IMR-90 (cell line): ENCODE measurements at places on chromosomes 13 and 19. TPM values are rescaled to one million over a fixed set of nuclear protein-coding genes. Genes with fewer than 3 reads are reported as not detected.

TNFRSF19 gene
- total RNA-seq, result 18.6 and 21.9 TPM in 2 replicates

DNA sequence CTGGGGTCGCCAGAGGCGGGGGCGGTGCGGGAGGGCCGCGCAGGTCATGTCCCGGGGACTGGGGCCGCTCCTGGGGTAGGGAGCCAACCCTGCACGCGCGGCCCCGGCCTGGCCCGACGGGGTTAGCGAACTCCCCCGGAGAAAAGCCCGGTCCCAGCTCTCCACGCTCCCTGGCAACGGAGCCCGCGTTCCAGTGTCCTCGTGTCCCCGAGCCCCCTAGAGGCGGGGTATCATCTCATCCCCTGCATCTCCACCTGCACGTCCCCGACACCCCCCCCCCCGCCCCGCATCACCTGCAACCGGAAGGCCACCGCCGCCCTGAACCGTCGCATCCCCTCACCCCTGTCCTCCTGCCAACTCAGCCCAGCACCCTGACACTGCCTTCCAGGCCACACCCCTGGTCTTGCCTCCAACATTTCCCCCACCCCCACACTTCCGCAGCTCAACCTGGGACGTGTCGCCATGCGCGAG is 2.7 kb downstream of the WDR88 start:
- no peak for DNase-seq

DNA sequence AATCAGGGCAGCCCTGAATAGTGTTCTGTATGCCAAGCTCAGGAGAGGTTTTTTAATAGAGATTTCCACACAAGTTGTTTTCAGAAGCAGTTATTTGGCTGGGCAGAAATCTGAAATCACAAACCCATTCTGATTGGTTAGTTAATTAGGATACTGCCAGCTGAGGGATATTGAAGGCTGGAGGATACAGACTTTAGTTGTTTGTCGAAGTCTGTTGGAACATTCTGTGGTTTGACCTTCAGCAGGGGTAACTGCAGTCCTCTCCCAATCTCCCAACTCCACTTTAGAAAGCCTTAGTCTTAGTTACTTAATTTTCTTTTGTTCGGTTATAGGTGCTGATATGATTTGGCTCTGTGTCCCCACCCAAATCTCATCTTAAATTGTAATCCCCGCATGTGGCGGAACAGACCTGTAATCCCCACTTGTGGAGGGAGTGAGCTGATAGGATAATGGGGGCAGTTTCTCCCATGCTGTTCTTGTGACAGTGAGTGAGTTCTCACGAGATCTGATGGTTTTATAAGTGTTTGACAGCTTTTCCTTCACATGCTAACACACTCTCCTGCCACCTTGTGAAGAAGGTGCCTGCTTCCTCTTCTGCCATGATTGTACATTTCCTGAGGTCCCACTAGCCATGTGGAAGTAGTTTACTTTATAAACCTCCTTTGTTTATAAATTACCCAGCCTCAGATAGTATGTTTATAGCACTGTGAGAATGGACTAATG is 169.2 kb downstream of the GPC5 start:
- DNase-seq, result no peak

ZNF880 gene
- 28.9 and 40.3 TPM in 2 replicates for total RNA-seq

DNA sequence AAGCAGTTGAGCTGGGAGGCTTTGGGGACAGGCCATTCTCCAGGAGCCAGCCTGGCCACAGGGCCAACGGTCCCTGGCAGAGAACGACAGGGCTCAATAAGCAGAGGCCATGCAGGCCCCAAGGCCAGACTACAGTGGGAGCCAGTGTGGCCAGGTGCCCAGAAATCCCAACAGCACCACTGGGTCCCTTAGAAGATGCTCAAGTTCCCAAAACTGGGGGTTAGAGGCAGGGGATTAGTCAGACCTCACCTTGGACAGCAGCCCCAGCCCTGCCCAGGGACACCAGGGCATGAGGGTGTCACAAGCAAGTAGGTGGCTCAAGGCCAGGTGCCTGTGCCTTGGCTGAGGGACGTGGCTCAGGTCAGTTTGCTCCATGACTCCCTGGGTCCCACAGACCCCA is 12.8 kb downstream of the SCGB2B2 start:
- no peak for DNase-seq

GRCh38 chr19:2243274-2244124 is 5.6 kb upstream of the AMH start:
- no peak for DNase-seq

CEACAM21 gene
- total RNA-seq, result not detected in 2 replicates

AMER2 gene
- total RNA-seq, result not detected in 2 replicates

- DNase-seq, result no peak
These were observed 11.2 kb downstream of the AP3D1 start for GRCh38 chr19:2140138-2140569.

KIR2DL3 gene
- not detected in 2 replicates for total RNA-seq

GRCh38 chr19:2845107-2845506 is 3.8 kb downstream of the ZNF555 start:
- DNase-seq, result no peak

GRCh38 chr13:68176475-68176874 is 946.3 kb upstream of the PCDH9 start:
- peak; percentile 36 for DNase-seq

NTN5 gene
- total RNA-seq, result not detected in 2 replicates

GRCh38 chr13:50249144-50249521 is 233.9 kb downstream of the KCNRG start:
- DNase-seq, result no peak

- DNase-seq, result no peak
These were observed 59.3 kb downstream of the PEPD start for GRCh38 chr19:33462112-33462791.

DNA sequence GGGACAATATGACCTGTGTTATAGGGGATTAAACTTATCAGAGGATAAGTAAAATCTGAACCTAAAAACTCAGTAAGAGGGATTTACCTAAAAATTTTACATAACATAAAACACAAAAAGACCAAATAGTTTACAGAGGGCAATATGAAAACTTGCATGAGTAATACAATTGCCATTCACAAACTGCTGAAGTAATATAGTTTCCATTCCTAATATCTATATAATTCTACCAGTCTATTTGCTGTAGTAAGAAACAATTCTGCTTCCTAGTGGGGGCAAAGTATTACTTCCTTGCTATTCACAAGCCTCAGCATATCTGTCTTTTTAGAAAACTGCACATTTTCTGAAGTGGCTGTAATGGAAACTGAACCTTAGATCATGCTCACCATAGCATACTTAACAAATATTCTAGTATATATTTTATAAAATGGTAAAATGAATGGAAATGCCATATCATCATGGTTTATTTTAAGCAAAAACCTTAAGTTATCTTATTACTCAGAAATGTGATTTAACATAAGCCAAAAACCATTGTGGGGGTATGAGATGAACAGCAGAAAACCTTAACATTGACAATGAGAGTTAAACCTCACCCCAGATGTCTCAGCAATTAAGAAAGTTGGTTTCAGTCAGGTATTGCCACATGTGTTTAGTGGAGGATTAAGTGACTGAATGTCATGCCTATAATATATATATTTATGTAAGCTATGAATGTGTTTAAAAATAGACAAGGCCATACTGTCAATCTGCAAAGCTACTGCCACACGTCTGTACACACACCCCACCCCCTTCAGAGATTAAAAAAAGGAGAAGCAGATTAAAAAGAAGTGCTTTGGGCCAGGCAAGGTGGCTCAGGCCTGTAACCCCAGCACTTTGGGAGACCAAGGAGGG is 136.8 kb downstream of the MIPEP start:
- peak; percentile 56 for DNase-seq

DNA sequence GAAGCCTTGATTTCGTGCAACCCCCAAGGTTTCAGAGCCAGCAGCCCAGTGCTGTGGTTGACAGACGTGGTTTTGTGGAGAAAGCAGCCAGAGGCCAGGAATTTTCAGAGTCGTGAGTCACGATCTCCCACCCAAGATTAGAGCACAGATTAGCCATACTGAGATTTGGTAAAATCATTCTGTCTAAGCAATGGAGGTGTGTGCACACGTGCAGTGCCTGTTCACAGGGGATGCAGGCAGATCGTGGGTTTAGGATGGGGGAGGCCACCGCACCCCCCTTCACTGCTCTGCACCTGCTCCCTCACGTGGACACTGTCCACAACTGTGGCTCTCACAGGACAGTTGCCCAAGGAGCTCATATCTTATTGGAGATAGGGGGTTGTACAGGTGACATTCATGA is 46.6 kb upstream of the GPR183 start:
- DNase-seq, result peak; percentile 46

- no peak for DNase-seq
These were observed 1690.0 kb downstream of the PCDH9 start for GRCh38 chr13:65540175-65540574.

DNA sequence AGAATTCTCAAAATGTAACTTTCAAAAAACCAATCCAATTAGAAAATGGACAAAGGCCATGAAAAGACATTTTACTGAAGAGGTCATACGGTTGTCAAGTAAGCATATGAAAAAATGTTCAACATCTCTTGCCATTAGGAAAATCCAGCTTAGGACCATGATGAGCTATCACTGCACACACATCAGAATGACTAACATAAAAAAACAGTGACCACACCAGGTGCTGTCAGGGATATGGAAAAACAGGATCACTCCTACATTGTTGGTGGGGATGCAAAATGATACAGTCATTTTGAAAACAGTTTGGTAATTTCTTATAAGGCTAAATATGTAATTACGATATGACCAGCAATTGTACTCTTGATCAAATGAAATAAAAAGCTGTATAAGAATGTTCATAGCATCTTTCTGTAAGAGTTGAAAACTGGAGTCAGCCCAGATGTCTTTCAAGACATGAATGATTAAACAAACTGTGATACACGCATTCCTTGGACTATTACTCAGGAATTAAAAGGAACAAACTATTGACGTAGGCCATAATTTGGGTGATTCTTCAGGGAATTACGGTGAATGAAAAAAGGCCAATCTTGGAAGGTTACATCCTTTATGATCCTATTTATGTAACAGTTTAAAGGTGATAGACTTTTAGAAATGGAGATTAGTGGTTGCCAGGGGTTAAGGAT is 26.9 kb upstream of the RCBTB2 start:
- DNase-seq, result peak; percentile 70

DNA sequence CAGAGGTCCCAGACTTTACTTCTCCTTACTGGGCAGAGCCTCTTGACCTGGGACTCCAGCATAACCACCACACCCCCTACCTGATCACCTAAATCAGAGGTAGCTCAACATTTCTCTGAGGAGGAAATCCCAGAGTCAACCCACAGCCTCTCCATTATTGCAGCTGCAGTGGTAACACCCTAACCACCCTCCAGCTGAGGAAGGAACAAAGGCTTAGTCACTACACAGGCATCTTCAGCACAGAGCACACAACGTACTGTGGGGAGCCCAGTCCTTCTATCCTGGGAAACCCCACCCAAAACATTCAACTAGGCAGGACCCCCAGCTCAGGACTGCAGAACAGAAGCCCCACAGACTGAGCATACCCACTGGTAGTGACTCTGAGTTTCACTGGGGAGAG is 824.7 kb upstream of the SLITRK5 start:
- DNase-seq, result peak; percentile 12

- DNase-seq, result no peak
These were observed 2.6 kb downstream of the P2RY11 start for GRCh38 chr19:10113964-10114650.

- peak; percentile 19 for DNase-seq
These were observed 1.0 kb upstream of the CEACAM1 start for GRCh38 chr19:42529248-42529764.

STOML3 gene
- total RNA-seq, result not detected in 2 replicates
